Activated naive CD8-positive, alpha-beta T cell treated with anti-CD3 and anti-CD28 coated beads, Interleukin-2, amount 50 U/mL, for 24 hours (primary cell): ENCODE measurements at places on chromosomes 6 and 20.

GRCh38 chr6:146819596-146820320 is 221.0 kb downstream of the ADGB start:
- DNase-seq: no peak

GRCh38 chr6:143130928-143131327 is 70.2 kb downstream of the AIG1 start:
- no peak for DNase-seq

- DNase-seq: no peak
These were observed 46.8 kb downstream of the CYP24A1 start for GRCh38 chr20:54126806-54127655.

DNA sequence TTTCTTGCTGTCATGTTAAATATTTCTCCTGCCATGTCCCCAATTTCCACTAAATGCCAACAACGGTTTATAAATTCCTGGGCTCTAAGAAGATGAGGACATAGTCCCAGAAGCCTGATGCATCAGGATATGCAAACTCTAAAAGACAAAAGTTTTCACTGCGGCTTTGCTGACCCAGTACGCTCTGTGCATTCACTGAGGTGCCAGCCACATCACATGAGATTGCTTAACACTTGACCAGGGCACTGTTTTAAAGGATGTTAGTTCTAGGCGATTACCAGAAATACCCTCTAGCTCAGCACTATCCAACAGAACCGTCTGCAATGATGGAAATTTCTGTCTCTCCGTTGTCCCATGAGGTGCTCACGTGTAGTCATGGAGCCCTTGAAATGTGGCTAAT is 19.9 kb upstream of the ADTRP start:
- DNase-seq: no peak

DNA sequence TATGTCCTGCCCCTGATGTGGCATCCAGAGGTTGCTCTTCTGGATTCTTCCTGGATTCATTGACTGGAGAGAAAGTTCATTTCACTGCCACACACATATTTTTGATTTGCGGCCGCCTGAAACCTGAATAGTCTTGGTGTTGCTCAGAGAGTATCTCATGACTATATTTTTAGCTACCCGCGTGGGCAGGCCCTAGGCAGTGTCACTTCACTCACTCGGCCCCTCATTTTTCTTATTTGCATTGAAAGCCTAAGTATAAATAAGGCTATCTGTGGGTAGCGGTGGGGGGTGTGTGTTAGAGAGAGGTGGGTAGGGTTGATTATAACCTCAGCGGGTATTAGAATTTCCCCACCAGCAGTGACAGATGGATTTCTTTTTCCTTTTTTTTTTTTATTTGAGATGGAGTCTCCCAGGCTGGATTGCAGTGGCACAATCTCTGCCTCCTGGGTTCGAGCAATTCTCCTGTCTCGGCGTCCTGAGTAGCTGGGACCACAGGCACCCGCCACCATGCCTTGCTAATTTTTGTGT is 113.5 kb downstream of the JARID2 start:
- no peak for DNase-seq

GRCh38 chr6:34924831-34925625 is 36.0 kb downstream of the ANKS1A start:
- DNase-seq: no peak

GRCh38 chr6:7554533-7555275 is 13.2 kb downstream of the DSP start:
- no peak for DNase-seq

- no peak for DNase-seq
These were observed 100.7 kb downstream of the RPP40 start for GRCh38 chr6:4903121-4903520.

DNA sequence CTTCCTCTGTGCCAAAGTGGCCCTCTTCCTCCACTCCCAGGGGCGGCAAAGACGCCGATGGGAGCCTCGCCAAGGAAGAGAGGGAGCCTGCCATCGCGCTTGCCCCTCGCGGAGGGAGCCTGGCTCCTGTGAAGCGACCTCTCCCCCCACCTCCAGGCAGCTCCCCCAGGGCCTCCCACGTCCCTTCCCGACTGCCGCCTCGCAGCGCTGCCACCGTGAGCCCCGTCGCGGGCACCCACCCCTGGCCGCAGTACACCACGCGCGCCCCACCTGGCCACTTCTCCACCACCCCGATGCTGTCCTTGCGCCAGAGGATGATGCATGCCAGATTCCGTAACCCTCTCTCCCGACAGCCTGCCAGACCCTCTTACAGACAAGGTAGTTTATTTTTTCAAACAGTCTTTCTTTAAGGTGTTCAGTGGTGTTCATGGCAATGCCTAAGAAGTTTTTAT is 64.9 kb downstream of the FNDC1 start:
- DNase-seq: no peak

DNA sequence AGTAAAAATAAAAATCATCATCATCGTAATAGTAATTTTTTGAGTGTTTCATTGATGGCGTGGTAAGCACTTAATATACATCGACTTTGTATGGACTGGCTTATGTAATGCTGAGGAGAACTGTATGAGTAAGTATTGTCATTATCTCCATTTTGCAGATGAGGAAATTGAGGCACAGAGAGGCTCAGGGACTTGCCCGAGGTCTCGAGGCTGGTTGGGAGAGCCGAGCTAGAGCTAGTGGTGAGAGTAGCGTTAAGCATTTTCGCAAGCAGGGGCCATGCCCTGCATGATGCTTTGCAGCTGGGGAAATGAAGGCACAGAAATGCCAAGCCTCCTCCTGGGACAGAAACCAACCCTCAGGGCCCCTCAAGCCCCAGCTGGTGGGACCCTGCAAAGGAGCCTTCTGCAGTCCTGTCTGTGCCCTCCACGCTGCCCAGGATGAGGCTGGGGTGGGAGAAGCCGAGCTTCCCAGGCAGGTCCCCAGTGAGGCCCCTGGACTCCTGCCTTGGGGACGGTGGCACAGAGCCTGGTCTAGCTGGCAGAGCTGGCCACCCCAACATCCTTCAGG is 31.1 kb upstream of the STX16 start:
- no peak for DNase-seq

DNA sequence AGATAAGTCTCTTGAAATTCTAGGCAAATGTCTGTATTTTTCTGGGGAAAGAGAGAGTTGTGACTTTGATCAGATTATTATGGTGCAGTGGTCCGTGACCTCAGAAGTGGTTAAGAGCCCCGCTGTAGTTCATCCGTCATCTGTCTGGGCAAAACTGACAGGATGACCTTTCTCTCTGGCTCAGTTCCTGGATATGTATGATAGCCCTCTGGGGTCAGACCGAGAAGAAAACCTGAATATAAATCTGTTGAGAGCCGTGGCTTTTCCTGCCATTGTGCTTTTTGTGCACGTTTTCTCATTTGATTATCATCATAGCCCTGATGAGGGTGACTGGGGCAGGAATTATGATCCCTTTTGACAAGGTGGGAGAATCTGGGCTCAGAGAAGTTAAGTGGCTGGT is 26.5 kb downstream of the GHRH start:
- no peak for DNase-seq

DNA sequence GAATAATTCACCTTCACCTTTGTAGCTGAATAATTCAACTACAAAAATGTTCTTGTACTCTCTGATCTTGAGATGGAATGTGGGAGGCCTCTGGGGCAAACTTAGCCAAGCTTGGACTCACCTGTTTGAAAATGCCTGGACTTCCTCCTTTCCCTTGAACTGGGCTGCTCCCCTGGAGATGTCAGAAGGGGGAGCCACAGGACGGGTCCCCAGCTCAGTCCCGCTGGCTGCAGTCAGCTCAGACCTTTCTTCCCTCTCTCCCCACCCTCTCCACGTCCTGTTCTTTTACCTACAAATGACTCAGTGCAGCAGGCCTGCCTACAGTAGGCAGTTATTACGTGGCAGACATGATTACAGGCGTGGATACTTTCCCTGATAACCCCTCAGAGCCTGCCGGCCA is 131.5 kb upstream of the RALGAPA2 start:
- no peak for DNase-seq

- no peak for DNase-seq
These were observed 234.4 kb downstream of the LAMA2 start for GRCh38 chr6:129117355-129117754.

DNA sequence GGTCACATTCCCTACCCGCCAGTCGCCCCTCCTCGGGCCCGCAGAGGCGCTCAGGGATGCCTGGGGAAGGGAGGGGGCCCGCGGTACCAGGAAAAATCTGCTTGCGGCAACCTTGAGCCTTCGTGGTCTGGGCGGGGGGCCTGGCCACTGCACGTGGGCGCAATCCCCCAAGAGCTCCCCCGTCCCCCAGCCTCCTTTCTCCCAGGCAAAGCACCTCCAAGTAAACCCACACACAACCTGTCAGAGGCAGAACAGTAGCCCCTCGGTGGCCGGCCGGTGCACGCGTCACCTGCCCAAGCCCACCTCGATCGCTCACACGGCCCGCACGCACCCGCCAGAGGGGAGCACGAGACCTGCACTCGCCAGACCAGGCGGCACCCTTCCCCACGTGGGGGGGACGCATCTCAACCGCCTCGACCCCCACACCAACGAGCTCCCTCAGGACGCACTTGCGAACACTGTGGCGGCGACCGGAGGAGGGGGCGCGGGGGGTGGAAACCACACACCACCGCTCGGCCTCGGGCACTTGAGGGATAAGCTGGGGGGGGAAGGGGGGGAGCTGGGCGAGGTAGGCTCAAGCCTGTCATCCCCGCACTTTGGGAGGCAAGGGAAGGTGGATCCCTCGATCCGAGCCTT is 1955.7 kb upstream of the DEFB115 start:
- no peak for DNase-seq

- DNase-seq: no peak
These were observed 98.2 kb upstream of the HDGFL1 start for GRCh38 chr6:22471132-22471690.

GRCh38 chr20:17490501-17490900 is 40.7 kb downstream of the BFSP1 start:
- no peak for DNase-seq

DNA sequence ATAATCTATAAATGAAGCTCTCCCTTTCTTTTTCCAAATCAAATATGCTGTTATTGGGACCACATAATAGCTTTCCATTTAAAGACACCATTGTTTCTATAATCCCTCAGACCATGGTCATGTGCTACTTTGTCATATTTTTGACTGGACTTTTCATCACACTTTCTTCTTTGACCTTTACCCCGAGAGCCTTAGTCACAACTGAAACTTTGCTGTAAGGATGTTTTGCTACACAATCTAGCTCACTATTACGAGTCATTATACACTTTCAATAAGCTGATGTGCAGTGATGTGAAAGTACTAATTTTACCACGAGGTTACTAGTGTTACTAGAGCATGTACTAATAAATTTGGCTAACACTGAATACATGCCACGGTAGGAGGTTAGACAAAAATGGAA is 367.2 kb upstream of the RUNX2 start:
- no peak for DNase-seq

DNA sequence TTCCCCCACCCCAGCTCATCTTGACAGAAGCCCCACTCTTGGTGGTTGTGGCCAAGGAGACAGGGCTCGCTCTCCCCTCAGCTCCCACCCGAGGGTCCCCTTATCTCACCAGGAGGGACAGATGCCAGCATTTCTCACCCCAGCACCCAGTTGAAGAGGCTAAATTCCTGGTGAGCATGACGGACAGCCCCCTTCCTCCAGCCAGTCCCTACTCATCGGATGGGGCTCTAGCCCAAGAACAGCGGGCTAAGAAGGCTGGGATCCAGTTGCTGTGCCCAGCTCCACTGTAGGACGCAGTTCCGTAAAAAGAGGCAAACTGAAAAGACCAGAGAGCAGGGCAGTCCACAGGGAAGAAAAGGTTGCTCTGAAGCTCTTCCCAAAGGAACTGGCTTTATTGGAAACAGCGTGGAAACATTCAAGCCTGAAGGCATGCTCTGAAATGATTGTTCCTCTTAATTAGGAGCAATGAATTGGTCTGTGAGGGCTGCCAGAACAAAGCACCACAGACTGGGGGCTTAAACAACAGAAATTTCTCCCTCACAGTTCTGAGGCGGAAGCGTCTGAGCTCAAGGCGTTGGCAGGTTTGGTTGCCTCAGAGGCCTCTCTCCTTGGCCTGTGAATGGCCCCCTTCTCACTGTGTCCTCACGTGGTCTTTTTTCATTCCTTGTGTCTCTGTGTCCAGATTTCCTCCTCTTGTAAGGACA is 17.9 kb upstream of the KIF25 start:
- DNase-seq: no peak

- no peak for DNase-seq
These were observed 151.0 kb upstream of the CITED2 start for GRCh38 chr6:139525415-139525814.

DNA sequence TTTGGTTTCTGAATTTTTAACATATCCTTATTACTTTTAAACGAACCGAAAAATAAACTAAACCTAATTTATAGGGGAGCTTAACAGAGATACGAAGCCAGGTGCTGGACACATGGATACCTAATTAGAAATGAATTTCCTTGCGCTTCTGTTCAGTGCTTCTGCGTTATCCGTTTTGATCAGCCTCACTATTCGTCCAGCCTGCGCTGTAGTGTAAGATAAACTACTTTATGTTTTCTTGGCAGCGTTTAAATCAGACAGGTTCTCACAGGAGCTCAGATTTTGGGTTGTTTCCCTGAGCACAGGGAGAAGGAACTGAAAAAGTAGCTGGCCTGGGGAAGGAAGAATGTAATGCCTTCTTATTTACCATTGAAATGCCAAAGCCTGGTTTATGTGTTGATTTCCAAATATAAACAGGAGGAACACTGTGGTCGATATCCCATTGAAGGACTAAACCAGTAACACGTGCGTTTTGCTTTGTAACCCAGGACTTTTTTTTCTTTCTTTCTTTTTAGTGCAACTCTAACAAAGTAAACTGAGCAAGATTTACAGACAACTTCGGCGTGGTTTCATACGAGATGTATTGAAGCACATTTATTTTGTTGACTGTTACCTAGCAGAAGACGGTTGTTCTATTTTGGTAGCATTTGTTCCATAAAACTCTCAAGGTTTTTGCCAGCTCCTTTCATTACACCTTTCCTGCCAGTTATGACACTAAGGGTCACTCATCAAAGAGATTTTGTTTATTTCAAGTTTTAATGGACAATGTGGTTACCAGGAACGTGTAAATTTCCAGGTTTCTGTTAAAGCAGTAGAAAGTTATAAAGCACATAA is 214.8 kb upstream of the HEY2 start:
- DNase-seq: no peak

GRCh38 chr6:160457823-160458222 is 109.6 kb downstream of the SLC22A3 start:
- no peak for DNase-seq

- no peak for DNase-seq
These were observed 7.7 kb upstream of the HTR1B start for GRCh38 chr6:77470983-77471382.

- peak; percentile 38 for DNase-seq
These were observed 1.4 kb downstream of the CST8 start for GRCh38 chr20:23492292-23492691.

GRCh38 chr20:46652699-46653098 is 1.4 kb upstream of the SLC13A3 start:
- no peak for DNase-seq

DNA sequence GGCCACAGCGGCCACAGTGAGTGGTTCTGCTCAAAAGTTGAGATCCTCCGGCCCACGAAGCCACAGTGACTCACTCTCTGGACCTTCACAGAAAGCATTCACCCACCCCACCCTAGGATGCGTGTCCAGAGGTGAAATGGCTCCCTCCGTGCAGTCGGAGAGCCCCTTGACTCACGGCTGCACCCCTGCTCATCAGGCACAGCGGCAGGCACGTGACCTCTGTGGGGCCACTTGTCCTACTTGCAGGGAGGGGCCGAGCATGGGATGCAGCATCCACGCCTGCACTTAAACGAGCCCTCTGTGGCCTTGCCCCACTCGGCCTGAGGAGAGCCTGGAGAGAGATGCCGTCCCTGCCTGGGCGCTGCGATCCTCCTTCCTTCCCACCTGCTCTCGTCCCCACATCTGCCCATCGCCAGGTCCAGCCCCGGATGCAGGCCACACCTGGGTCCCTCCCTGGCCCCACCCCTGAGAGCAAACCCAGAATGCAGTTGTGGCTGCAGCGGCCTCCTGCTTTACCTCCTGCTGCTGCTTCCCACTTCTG is 28.7 kb downstream of the NTSR1 start:
- DNase-seq: no peak
